RWPE1 (cell line): ENCODE measurements at places on chromosomes 2 and 18.

DNA sequence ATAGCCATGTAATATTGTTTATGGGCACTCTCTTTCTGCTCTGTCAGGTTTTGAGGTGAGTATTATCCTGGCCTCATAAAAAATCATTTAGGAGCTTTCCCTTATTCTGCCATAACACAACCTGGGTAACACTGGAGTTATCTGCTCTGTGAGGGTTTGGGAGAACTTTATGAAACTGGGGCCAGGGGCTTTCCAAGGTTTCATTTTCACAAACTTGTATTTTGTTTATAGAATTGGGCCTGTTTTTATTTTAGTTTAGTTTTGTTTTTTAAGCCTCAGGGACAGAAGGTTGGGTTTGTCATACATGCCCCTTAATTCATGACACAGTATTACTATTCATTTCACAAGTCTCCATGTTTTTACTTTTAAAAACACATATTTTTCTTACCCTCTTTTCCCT, 83.5 kb downstream of the IRS1 start:
- DNase-seq, result no peak

GRCh38 chr2:221103930-221104329, 468.2 kb downstream of the EPHA4 start:
- DNase-seq, result no peak

GRCh38 chr2:58131191-58132011, 84.8 kb downstream of the VRK2 start:
- no peak for DNase-seq

DNA sequence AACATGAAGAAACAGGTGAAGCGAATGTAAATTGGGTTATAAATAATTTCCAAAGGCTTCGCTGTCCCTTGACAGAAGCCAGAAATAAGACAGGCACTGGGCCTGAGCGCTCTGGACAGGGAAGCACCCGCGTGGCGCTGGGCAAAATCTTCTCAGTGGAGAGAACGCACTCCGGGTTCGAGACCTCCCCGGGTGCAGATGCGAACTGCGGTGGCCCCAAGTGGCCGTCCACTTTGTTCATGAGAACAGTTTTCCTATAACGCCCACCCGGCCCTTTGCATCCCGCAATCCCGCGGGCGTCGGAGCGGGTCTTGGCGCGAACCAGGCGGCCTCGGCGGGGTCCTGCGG, 651 bp upstream of the DPYSL5 start:
- DNase-seq, result no peak

- no peak for DNase-seq
Observed at GRCh38 chr2:35591886-35592285, 763.7 kb upstream of the CRIM1 start.

- no peak for DNase-seq
Observed at GRCh38 chr2:15936277-15937104, 3.9 kb upstream of the MYCN start.

GRCh38 chr18:34723143-34723542, 13.0 kb downstream of the DTNA start:
- DNase-seq, result no peak

DNA sequence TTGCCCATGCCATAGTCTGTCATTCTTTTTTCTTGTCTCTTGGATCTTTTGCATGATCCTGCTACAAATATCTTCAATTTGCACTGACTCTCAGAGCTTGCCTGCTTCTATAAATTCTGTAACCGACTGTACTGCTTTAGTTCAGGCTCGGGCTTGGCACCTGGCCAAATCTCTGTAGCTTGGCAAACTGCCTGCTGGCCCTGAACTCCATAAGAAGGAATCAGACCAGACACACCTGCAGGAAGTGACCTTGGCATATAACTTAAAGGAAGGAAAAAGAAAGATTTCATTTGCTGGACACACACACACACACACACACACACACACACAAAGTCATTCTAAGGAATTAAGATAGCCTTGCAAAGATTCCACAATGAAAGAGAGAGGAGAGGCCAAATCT, 291.2 kb upstream of the DDX18 start:
- peak; percentile 41 for DNase-seq
